ENCODE measurements at places on chromosomes 11 and 22. TPM values are rescaled to one million over a fixed set of nuclear protein-coding genes. Genes with fewer than 3 reads are reported as not detected.

DNA sequence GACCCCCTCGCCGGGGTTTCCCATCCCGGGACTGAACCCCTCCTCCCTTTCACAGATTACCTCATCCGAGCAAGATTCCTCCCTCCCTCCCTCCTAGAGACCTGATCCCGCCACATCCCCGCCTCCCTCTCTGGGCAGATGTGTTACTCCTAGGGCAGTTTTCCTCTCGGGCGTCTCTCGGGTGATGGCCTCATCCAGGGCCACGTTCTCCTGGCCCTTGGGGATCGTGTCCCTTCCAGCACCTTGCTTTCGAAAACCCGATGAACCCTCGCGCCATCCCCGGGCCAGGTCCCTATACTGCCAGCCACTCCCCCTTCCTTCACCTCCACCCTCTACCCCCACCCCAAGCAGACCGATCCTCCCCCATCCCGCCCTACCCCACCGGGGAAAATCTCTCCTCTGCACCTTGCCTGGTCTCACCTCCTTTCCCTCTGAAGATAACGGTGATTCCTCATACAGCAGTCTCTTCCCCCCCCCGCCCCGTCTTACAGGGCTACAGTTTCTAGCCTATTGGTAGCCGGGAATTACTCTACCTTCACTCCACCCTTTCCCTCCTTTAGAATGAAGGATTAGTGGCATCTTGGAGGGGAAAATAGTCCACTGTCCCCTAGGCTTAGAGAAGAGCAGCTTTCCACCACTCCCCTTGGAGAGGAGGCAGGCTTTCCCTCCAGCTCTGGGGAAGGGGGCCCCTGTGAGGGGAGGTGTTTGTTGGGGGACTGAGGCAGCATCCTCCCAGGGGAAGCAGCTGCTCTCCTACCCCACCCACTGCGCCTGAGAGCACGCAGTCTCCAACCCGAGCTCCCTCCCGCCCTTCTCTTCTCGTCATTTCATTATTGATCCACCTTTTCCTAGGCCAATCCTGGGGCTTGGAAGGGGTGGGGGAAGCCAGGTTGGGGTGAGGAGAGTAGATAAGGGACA, 1.2 kb downstream of the KMT2A start:
- no peaks in the 10 kb centered on the region for H3K27me3 ChIP-seq
- peaks cover 19% of the 10 kb centered on the region for H3K36me3 ChIP-seq
- peaks cover 50% of the 10 kb centered on the region for H3K4me1 ChIP-seq
- peak overlapping the region; percentile 86 for H3K4me3 ChIP-seq
- peak overlapping the region; percentile 80 for H3K27ac ChIP-seq

DNA sequence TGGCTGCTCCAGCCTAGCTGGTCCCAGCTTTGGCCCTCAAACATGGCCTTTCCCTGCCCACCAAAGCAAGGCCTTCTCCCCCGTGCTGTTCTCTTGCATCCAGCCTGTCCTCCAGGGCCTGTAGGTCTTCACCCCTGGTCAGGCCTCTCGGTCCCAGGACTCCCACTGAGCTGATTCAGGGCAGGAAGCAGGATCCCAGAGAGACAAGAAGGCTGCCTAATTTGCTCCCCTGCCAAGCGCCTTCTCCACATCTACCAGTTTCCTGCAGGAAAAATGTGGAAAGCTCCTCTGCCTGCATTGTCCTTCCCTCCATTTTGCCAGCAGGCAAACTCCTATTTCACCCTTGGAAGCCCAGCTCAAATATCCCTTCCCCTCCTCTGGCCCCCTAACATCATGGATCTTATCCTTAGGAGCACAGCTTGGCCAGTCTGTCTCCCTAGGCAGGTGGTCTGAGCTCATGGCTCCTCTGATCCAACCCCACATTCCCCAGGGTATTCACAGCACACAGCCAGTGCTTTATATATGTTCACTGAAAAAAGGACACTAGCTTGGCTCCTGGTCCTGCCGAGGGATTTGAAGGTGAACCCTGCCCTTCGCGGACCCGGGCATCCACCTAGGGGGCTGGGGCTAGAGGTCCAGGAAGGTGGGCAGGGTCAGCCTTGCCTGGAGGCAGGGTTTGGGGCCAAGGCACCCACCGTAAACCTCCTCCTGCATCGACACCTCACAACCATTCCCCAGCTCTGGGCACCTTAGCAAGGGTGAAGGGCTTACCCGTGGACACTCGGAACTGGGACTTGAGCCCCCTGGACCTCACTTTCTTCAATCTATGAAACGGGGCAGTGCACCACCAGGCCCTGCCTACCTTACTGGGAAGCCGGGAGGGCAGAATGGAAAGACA, 968 bp downstream of the RHBDD3 start:
- peak; percentile 73 for DNase-seq
- peaks cover 30% of the 10 kb centered on the region for H3K4me1 ChIP-seq
- peak overlapping the region; percentile 99 for H3K4me3 ChIP-seq

DNA sequence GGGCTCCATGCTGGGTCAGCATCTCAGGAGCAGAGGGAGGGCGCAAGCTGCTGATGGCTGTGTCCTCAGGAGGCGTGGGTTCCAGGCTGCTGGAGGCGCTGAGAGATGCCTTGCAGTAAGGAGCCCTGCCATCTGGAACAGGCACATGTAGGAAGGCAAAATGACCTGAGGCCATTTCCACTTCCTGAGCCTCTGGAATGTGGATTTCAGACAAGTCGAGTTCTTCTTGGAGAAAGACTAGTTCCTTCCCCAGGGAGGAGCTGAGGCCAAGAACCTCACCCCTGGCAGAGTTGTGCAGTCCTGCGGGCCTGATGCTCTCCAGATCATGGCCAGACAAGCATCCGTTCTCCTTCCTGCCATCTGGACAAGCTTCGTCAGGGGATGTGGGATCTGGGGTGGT, 19.3 kb downstream of the HPS4 start:
- no peak overlapping the region for H3K4me3 ChIP-seq
- no peak for DNase-seq
- peaks cover 43% of the 10 kb centered on the region for H3K36me3 ChIP-seq
- H3K27ac ChIP-seq: no peak overlapping the region
- H3K4me1 ChIP-seq: peaks cover 2% of the 10 kb centered on the region

- no peak for DNase-seq
- no peaks in the 10 kb centered on the region for H3K27me3 ChIP-seq
- H3K4me3 ChIP-seq: no peak overlapping the region
- H3K4me1 ChIP-seq: no peaks in the 10 kb centered on the region
Measured at GRCh38 chr22:48453171-48453570, 1374.5 kb downstream of the BRD1 start.

DNA sequence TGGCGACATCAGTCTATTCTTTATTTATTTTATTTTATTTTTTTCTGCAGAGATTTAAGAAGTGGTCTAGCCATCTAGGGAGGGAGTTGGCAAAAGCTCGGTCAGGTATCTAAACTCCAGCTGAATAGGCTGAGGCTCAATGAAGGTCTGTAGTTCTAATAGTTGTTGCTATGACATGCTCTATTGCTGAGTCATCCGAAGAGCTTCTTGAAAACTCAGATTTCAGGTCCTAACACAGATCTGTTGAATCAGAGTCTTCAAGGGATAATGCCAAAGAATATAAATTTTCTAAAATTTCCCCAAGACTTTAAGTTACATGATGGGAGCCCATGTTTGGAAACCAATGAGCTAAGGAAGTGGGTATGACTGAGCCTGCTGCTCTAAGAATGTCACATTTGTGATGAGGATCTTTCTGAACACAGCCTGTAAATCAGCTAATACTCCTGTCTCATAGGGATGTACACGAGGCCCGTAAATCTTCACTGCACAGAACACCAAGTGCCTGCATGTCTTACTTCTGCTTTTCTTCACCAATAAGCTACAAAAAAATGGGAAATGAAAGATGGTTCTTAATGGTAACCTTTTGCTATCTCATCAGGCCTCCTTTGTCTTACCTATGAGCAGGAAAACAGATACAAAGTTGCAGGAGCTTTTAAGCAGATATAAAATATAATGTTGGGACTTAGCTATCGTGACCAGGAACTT, 901.4 kb upstream of the API5 start:
- no peaks in the 10 kb centered on the region for H3K4me1 ChIP-seq
- no peak overlapping the region for H3K4me3 ChIP-seq
- H3K27ac ChIP-seq: no peak overlapping the region
- no peaks in the 10 kb centered on the region for H3K36me3 ChIP-seq
- DNase-seq: no peak
- H3K27me3 ChIP-seq: no peaks in the 10 kb centered on the region

DNA sequence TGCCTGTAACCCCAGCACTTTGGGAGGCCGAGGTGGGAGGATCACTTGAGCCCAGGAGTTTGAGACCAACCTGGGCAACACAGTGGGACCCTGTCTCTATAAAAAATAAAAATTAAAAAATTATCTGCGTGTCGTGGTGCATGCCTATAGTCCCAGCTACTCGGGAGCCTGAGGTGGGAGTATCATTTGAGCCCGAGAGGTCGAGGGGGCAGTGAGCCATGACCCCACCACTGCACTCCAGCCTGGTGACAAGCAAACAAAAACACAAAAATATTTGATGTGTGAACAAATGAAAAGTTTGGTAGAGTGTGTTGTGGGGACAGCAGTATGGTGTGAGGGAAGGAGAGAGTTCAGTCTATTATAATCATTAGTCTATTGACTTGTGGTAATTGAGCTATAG, 90.8 kb upstream of the PARVA start:
- no peak overlapping the region for H3K27ac ChIP-seq
- peak; percentile 34 for DNase-seq
- no peak overlapping the region for H3K4me3 ChIP-seq
- H3K27me3 ChIP-seq: no peaks in the 10 kb centered on the region
- peaks cover 14% of the 10 kb centered on the region for H3K4me1 ChIP-seq

DNA sequence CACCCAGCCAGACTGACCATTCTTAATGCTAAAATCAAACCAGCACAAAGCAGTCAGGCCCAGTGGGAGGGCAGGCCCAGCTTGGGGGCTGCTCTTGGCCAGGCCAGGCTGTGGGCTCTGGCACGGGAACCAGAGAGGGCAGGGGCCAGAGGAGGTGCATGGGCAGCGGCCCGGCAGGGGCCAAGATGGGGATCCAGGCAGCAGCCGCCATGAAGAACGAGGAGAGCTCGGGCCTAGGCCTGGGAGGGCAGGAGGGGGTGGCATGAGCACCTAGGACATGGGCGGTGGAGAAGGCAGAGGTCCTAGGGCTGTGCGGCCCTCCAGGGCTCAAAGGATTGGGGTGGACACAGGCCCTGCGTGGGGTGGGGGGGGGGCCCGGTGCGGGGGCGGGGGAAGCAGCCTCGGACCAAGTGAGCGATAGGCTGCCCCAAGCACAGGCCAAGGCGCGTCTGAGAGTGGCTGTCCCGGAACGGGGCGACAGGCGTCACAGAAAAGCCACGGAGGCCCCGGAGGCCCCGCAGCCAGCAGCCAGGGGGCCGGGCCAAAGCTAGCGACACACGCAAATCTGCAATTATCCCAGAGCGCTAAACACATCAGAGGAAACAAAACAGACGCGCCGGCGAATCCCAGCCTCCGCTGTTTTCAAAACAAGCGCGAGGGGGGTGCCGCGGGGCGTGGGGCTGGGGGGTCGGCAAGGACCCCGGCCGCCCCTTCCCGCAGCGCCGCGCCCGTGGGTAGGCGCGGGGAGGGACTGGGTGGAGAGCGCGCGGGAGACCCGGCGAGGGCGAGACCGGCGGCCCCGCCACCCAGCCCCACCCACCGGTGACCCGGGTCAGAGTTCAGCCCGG, 8.3 kb downstream of the PLXNB2 start:
- H3K27me3 ChIP-seq: peaks cover 13% of the 10 kb centered on the region
- H3K4me1 ChIP-seq: no peaks in the 10 kb centered on the region
- H3K27ac ChIP-seq: no peak overlapping the region
- no peaks in the 10 kb centered on the region for H3K36me3 ChIP-seq

DNA sequence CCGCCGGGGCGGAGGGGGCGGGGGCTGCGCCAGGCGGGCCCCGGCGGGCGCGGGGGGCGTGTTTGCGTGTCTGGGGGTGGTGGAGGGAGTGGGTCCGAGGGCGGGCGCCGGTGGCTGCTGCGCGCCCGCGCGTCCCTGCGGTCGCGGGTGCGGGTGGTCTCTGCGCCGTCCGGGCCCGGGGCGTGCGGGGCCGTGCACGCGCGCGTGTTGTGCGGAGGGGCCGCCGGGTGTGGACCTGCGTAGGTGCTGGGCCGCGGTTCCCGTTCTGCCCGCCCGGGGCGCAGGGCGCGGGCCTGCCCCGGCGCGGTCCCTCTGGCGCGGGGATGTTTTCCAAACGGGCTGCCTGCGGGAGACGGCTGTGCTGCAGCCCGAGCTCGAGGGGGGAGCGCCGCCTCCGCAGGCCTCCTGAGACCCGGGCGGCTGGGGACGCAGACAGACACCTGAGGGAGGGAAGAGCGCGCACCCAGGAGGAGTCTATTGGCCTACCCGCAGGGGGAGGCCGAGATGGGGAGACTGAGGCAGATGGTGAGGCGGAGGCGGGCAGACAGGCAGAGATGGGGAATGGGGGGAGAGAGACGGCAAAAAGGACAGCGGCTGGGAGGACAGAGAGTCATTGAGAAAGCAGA, 442 bp downstream of the PELI3 start:
- H3K27me3 ChIP-seq: no peaks in the 10 kb centered on the region
- H3K4me1 ChIP-seq: peaks cover 32% of the 10 kb centered on the region
- H3K36me3 ChIP-seq: peaks cover 3% of the 10 kb centered on the region

The RIBC2 gene
- total RNA-seq: 12.4 TPM

GRCh38 chr11:78220218-78221157, 31.8 kb downstream of the USP35 start:
- H3K4me3 ChIP-seq: no peak overlapping the region
- H3K27me3 ChIP-seq: no peaks in the 10 kb centered on the region
- DNase-seq: no peak

GRCh38 chr22:48089601-48090331, 1327.3 kb downstream of the TBC1D22A start:
- no peak for DNase-seq
- peaks cover 28% of the 10 kb centered on the region for H3K27me3 ChIP-seq
- H3K27ac ChIP-seq: no peak overlapping the region
- H3K36me3 ChIP-seq: no peaks in the 10 kb centered on the region
- H3K4me3 ChIP-seq: no peak overlapping the region

DNA sequence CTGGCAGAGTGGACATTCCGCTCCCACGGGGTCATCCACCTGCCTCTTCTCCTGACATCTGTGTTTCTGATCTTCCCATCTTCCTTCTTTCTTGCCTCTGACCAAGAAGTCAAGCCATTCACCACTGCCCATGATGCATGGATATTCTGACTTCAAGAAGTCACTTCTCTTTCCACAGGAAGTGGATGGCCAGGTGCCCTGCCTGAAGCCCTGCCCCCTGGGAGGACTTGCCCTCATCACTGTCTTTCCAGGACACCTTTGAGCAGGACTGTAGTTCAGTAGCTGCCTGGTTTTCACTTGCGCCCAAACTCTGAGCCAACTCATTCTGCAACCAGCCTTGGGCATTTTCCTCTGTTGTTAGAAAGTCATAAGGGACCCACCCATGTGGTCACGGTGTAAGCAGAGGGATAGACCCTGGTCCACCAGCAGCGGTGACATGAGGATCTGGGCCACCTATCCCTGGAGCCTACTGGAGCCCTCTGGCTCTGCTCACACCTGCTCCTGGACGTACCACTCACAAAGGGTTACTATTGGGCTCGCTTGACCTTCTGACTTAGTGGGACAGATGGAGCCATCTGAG, 6.9 kb downstream of the CYTH4 start:
- H3K27me3 ChIP-seq: no peaks in the 10 kb centered on the region
- H3K4me3 ChIP-seq: no peak overlapping the region
- peaks cover 84% of the 10 kb centered on the region for H3K36me3 ChIP-seq
- H3K4me1 ChIP-seq: peaks cover 75% of the 10 kb centered on the region
